GM13977 (cell line): ENCODE measurements at places on chromosomes 5 and 9.

- no peak for DNase-seq
Measured at GRCh38 chr5:125321654-125322053, 575.2 kb upstream of the ZNF608 start.

DNA sequence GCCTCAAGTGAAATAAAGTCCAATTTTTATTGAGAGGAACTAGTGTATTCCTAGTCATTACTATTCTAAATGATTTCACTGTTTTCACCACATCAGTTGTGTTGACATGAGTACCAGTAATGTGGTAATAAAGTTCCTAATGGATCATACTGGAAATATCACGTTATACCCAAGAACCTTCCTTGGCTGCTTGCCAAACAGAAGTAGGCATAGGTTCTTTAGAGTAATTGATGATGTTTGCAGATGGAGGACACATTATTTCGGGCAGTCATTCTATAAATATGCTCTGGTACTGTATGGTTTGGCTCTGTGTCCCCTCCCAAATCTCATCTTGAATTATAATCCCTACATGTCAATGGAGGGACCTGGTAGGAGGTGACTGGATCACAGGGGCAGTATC lies 15.1 kb downstream of the SNCAIP start:
- DNase-seq = no peak

- DNase-seq = no peak
Measured at GRCh38 chr9:13109781-13110180, 169.7 kb downstream of the MPDZ start.

DNA sequence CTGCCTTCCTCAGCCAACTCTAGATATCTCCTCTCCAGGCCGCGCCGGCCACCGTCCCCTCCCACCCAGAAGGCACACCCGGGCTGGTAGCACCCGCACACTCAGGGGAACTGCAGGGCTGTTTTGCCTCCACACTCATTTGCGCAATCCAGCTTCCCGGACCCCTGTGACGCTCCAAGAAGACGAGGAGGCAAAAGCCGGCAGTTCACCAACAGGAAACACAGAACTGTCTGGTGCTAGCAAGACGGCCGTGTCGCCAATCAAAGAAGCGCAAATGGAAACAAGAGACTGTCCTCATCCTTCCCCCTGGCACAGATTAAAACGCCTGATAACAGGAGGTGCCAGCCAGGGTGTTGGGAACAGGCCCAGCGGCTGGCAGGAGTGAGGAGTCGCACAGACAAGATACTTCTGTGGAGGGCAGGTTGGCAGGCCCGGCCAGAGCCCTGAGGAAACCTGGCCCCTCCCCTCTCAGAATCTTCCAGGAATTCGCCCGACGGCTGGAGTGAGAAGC lies 7.8 kb downstream of the AGPAT2 start:
- DNase-seq = no peak

DNA sequence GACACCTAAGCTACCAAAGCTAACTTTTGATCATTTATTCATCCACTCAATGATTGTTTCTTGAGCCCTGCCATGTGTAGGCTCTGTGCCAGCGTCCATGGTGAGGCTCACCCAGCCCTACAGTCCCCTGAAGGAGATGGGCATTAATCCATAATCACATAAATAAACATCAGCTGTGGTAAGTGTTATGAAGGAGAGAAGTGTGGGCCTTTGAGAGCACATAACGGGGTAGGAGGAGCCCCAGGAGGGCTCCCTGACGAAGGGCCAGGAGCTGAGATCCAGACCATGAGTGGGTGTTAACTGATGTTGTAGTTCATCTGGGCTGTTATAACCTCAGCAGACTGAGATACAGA lies 53.9 kb upstream of the AFAP1L1 start:
- DNase-seq = no peak

DNA sequence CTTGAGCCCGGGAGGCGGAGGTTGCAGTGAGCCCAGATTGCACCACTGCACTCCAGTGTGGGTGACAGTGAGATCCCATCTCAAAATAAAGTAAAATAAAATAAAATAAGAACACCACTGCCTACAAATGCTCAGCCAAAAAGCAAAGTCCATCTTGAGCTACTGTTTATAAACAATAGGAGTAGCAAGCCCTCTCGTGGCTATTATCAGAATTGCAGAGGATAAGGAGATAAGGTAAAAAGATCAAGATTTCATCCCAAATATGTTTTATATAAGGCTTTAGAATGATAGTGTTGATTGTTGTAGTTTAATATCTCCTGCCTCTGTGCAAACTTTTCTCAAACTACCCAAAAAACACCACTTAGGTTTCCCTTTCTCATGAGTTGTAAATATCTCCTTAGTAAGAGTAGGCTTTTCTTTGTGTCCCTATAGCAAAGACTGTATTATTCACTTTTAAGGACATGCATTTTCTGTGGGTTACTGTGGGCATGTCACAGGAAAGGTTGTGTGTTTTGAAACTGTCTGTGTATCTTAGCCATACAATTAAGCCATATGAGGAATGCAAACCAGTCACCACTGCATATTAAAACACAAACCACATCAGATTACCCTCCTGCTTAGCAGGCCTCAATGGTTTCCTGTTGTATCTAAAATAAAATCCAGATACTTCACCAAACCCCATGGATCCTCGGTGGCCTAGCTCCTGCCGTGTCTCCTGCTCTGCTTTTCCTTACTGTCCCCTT lies 31.8 kb upstream of the CKS2 start:
- DNase-seq = peak; percentile 65

- peak; percentile 89 for DNase-seq
Measured at GRCh38 chr5:154487541-154487940, 9.5 kb upstream of the HAND1 start.

- DNase-seq = no peak
Measured at GRCh38 chr5:154251529-154251928, 61.0 kb downstream of the GALNT10 start.

- no peak for DNase-seq
Measured at GRCh38 chr5:108615216-108615615, 132.5 kb upstream of the FER start.

- DNase-seq = no peak
Measured at GRCh38 chr5:76789991-76790581, 28.7 kb upstream of the F2RL1 start.

DNA sequence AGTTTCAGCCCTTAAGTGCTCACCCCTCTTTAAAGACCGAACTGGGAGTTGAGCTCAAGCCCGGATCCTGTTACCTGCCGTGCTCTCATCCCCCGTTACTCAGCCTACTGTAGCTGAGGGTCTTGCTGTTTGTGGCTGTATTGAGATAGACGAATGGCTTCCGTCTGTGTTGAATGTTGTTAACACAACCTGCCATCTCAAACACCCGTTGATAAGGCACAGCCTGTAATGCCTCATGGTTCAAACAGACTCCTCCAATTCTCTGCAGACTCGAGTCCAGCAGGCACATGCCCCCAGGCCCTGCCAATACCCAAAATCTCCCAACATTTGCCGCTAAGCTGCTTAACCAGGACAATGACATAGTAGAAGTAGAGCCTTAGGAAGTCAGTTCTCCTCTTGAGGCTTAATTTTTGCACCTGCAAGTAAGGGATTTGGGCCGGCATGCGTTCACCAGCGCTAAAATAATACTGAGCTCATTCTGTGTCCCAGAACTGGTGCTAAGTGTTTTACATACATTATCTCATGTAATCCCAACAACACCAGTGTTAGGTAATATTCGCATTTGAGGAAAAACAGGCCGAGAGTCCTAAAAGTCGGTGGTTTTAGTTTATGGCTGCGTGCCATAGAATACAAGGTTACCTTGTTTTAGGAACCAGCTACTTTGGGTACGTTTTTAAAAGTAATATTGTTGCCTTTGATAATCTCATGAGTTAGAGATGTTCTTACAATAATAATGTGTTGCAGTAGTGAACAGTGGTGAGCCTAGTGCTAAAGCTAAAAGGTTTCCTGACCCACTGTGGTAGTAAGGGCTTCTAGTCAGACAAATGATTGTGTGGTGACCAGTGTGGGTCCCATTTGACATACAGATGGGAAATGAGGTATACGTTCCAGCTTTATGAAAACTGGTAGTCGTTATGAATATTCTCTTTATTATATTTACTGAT lies 1.5 kb upstream of the RFX3 start:
- no peak for DNase-seq

DNA sequence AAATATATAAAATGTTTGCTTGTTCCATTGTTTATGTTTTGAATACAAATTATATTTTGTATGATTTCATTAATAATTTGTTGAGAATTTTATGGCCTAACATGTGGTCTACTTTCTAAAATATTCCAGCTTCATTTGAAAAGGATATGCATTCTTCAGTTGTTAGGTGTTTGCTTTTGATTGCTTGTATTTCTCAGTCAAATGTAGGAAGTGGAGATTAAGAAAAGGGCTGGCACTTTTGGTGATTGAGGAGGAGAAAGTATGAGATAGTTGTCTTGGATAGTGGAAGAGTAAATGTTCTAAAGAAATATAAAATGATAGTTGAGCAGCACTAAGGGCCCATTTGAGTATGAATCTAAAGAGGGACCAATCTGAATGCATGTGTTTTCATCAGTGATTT lies 23.1 kb downstream of the JAK2 start:
- DNase-seq = no peak

- peak; percentile 57 for DNase-seq
Measured at GRCh38 chr9:121640076-121640475, 11.4 kb upstream of the DAB2IP start.
